ENCODE measurements at places on chromosomes 7 and 10.

DNA sequence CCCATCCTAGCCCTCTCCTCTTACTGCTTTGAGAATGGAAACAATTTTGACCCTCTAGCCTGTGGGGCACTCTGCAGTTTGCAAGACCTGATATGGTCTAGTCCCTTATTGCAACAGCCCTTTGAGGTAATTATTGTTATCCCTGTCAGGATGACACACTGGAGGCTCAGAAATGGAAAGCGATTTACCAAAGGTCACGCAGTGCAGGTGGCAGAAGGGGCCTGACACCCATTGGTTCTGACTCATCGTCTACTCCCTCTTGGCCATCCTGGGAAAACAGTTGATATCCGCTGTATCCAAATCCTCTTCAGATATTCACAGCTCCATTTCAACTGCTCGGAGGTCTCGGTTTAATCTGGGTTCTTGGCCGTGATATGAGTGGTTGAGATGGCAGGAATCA, 44.7 kb upstream of the AQP1 start:
- no peaks in the 10 kb centered on the region for H3K4me1 ChIP-seq
- no peaks in the 10 kb centered on the region for H3K36me3 ChIP-seq
- H3K27ac ChIP-seq: no peak overlapping the region
- H3K27me3 ChIP-seq: no peaks in the 10 kb centered on the region

- no peaks in the 10 kb centered on the region for H3K4me1 ChIP-seq
- H3K4me3 ChIP-seq: no peak overlapping the region
- H3K36me3 ChIP-seq: no peaks in the 10 kb centered on the region
- no peaks in the 10 kb centered on the region for H3K27me3 ChIP-seq
Measured at GRCh38 chr10:59970396-59971368, 64.3 kb upstream of the CCDC6 start.

GRCh38 chr10:128632694-128633093, 506.5 kb upstream of the MKI67 start:
- H3K36me3 ChIP-seq: no peaks in the 10 kb centered on the region
- no peak for DNase-seq
- H3K27me3 ChIP-seq: no peaks in the 10 kb centered on the region
- no peaks in the 10 kb centered on the region for H3K4me1 ChIP-seq
- no peak overlapping the region for H3K27ac ChIP-seq

DNA sequence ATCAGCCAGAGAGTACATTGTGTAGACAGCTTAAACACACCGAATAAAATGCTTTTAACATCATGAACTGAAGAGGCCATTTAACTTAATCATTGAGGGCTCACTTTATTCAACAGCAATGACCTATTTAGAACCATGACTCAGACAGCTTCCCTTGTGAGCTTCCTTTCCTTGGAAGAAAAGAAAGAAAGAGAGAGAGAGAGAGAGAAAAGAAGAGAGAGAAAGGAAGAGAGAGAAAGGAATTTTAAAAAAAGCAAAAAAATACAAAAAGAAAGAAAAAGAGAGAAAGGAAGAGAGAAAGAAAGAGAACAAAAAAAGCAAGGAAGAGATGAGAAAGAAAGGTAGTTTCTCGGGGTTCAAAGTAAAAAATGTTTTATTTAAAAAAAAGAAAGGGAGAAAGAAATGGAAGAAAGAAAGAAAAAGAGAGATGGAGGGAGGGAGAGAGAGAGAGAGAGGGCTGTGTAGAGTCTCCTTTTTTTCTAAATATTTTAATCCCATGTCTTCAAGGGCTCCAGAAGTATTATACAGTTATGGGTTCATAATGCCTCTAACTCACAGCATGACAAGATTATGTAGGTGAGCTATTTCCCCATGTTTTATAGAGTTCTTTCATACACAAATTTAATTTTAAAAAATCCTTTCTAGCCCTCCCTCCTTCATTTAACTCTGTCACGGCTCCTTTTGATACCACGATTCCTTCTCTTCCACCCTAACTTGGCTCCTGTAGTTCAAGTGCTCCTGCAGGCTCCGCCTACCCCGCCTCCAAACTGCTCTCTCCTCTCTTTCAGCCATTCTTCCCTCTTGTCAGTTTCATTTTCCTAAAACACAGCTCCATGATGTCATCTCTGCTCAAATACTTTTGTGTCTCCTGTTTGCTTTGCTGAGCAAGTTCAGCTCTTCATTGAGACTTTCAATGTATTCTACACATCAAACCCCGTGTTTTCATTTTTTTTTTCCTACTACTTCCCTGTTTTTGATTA, 85.5 kb downstream of the PRTFDC1 start:
- no peaks in the 10 kb centered on the region for H3K36me3 ChIP-seq
- no peak overlapping the region for H3K27ac ChIP-seq
- no peaks in the 10 kb centered on the region for H3K27me3 ChIP-seq
- H3K4me3 ChIP-seq: no peak overlapping the region
- DNase-seq: no peak

DNA sequence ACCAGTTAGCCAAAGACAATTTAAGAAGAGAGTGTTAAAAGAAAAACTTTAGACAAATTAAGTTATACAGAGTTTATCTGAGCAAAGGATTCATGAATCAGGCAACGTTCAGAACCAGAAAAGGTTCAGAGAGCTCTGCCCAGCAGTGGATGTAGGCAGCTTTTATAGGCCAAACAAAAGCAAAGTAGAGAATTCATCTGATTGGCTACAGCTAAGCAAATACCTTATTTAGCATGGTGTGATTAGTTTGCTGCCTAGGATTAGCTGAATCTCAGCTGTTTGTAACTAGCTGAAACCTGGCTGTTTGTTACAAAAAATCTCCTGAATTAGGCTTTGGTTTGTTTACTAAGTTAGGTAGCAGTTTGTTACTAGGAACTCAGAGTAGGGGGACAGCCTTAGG, 66.0 kb downstream of the SLC25A40 start:
- peaks cover 3% of the 10 kb centered on the region for H3K27me3 ChIP-seq
- H3K27ac ChIP-seq: no peak overlapping the region
- H3K36me3 ChIP-seq: no peaks in the 10 kb centered on the region

GRCh38 chr10:30052062-30052461, 7.3 kb downstream of the JCAD start:
- no peak overlapping the region for H3K27ac ChIP-seq
- DNase-seq: no peak
- peaks cover 13% of the 10 kb centered on the region for H3K27me3 ChIP-seq
- H3K4me1 ChIP-seq: peaks cover 17% of the 10 kb centered on the region
- H3K4me3 ChIP-seq: no peak overlapping the region
- no peaks in the 10 kb centered on the region for H3K36me3 ChIP-seq

DNA sequence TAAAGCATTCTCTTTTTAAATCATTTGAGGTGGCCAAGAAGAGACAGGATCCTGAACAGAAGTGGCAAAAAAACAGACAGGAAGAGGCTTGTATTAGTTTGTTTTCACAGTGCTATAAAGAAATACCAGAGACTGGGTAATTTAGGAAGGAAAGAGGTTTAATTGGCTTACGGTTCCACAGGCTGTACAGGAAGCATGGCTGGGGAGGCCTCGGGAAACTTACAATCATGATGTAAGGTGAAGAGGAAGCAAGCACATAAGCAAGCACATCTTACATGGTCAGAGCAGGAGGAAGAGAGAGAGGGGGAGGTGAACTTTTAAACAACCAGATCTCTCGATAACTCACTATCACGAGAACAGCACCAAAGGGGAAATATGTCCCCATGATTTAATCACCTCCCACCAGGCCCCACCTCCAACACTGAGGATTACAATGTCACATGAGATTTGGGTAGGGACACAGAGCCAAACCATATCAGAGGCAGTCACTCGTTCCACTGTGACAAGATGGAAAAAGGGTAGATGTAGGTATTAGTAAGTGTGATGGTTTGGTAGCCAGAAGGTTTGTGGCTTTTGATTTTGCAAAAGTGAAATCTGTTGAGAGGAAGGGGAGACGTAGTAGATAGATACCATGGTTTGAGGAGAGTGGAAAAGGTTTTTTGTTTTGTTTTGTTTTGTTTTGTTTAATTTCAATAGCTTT, 5.1 kb downstream of the MSRB2 start:
- H3K36me3 ChIP-seq: peaks cover 13% of the 10 kb centered on the region
- no peaks in the 10 kb centered on the region for H3K27me3 ChIP-seq
- no peak overlapping the region for H3K4me3 ChIP-seq
- H3K4me1 ChIP-seq: peaks cover 13% of the 10 kb centered on the region

- H3K27me3 ChIP-seq: no peaks in the 10 kb centered on the region
- DNase-seq: no peak
- H3K4me1 ChIP-seq: peaks cover 9% of the 10 kb centered on the region
- H3K4me3 ChIP-seq: no peak overlapping the region
- no peaks in the 10 kb centered on the region for H3K36me3 ChIP-seq
Measured at GRCh38 chr7:134891696-134892678, 94.3 kb upstream of the AGBL3 start.

GRCh38 chr7:13322126-13322525, 634.7 kb downstream of the ARL4A start:
- no peaks in the 10 kb centered on the region for H3K36me3 ChIP-seq
- no peak overlapping the region for H3K27ac ChIP-seq
- no peaks in the 10 kb centered on the region for H3K4me1 ChIP-seq
- no peak overlapping the region for H3K4me3 ChIP-seq

DNA sequence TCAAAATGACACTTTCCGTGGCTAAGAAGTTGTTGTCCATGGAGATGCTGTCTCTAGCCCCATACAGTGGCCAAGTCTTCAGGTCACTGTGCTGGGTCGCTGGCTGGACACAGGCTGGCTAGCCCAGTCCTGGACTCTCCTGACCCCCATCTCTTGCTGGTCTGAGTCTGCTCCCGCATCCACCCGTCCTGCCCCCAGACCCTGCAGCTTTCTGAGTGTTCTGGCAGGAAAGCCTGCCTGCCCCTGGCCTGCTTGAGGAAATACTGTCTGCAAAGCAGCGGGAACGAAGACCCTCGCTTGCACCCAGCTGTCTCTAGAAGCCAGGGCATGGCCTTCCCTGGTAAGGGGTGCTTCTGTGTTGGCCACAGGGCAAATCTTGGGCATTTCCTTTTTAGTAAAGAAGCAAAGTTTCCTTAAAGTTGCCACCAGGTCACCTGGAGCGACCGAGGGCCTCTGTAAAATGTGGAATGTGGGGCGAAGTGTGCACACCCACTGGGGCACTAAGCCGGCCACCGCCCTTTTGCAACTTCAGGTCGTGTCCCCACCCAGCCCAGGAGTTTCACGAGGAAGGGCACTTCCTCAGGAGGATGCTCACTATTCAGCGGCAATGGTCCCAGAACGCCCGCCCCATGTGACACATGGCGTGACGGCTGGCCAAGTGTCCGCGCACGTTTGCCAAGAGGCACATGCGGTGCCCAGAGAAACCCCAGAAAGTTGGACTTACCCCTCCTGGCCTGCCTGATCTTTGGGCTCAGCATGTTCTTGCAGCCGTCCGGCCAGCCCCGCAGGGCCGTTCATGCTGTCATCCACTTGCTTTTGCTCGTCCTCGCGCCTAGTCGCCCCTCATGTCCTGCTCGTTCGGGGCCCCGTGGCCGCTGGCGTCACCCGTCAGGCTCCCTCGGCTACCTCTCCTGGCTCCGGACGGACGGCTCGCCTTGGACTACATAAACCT, 558 bp downstream of the ARHGAP22 start:
- no peak for DNase-seq
- H3K4me3 ChIP-seq: no peak overlapping the region
- H3K36me3 ChIP-seq: no peaks in the 10 kb centered on the region
- H3K27me3 ChIP-seq: no peaks in the 10 kb centered on the region
- no peak overlapping the region for H3K27ac ChIP-seq

- peak within 1 kb of the TSS; percentile 84 for H3K4me3 ChIP-seq
- H3K27ac ChIP-seq: peak within 1 kb of the TSS; percentile 90
- peak; percentile 69 for DNase-seq
Measured at GRCh38 chr10:102245082-102245931, at the start of gene GBF1. Gene GBF1 (plus strand): TSS chr10:102245532. CDS start chr10:102258939, 13,407 bp downstream.

DNA sequence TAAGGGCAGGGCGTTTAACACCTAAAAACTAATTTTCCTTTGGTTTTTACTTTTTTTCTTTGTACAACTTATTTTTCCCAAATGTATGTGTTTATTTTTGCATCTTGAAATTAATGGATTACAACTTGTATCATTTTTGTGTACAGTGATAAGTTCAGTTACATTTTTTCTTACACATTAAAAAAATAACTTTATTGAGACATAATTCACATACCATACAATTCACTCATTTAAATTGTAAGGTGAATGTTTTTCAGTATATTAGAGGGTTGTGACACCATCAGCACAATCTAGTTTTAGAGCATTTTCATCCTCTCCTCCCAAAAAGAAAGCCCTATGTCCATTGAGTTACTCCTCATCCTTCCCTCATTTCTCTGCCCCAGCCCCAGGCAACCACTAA, 11.6 kb downstream of the OGDH start:
- peaks cover 3% of the 10 kb centered on the region for H3K36me3 ChIP-seq
- H3K27ac ChIP-seq: no peak overlapping the region
- no peak for DNase-seq
- no peaks in the 10 kb centered on the region for H3K27me3 ChIP-seq

DNA sequence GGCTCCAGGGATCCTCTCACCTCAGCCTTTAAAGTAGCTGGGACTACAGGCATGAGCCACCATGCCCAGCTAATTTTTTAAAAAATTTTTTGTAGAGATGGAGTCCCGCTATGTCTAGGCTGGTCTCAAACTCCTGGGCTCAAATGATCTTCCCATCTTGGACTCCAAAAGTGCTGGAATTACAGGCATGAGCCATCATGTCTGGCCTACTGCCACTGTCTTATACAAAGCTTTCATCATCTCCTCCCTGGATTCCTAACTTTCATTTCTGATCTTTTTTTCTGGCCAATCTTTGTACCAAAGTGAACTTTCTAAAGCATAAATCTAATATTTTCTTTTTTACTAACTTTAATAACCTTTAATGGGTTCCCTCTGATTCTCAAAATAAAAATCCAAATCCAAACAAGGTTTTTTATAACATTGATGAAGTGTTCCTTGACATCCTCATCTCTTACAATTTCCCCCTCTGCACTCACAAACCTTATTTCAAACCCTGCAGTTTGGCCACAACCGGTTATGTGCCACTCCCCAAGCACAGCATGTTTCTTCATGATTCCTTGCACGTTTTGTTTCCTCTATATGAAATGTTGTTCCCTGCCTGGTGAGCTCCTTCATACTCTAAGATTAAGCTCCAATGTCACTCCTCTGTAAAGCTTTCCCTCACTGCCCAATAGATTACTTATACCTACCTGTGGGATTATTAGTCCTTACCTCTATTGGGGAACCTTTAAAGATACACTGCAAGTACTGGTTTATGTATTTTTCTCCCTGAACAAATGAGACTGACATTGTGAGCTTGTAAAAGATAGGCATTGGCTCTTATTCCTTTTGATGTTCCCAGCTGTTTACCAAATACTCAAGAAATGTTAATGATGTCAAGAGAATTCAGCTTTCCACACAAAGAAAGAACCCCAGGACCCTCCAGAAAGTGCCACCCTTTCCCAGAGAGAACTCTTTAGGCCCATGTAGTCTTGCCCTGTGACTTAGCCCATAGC, 101.7 kb downstream of the HOXA1 start:
- no peaks in the 10 kb centered on the region for H3K36me3 ChIP-seq
- DNase-seq: no peak
- no peaks in the 10 kb centered on the region for H3K4me1 ChIP-seq
- H3K27ac ChIP-seq: no peak overlapping the region
- H3K4me3 ChIP-seq: no peak overlapping the region
